A549 (cell line): ENCODE measurements at places on chromosomes 3 and 15.

DNA sequence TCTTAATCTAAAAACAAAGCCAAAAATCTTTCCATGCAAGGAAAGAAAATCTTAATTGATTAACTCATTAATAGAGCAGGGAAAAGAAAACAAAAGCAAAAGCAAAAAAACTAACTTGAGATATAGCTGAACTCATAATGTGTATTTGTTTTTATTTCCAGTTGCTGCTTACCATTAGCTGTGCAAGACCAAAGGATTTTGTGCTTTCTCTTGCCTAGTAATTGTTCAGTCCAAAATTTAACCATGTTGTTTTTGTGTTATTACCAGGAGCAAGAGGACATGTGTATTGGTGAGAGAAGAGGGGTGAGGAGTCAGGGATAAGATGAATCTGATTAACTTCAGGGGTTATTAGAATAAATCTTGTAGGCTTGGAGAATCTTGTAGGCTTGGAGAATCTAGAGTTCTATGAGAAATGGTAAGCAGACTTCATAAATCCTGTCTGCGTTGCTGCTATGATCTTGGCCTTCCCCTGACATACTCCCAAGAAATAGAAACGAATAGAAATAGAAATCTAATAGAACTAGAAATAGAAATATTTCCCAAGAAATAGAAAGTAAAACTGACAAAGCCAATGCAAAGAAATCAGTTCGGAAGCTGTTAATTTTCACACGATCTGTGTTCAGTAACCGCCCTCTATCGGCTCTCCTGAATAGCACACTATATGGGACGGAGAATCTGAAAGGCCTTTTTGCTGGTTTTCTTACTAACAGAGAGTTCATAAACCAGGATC is 72.6 kb upstream of the TNFSF10 start:
- DNase-seq = peak; percentile 45

GRCh38 chr3:107621465-107621864 is 98.7 kb downstream of the BBX start:
- DNase-seq = no peak

DNA sequence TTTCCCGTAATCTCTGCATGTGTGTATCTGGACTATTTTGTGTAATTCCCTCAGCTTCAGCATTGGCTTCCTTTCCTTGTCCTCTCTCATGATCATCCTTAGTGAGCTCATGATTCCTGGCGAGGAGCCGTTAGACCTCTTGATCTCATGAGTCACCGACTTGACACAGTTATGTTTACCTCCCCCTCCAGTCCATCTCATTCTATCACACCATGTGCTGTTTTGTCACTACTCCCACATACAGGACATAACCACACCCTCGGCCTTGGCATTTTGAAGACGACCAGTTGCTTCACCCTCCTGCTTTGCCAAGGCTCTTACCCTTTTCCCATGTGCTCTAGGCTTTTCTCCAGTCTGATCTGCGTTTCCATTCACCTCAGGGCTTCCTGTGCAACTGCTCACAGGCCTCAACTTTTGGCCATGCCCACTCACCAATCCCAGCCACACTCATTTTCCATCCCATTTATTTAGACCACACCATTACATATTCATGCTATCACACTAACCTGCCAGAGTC is 41.5 kb downstream of the CP start:
- peak; percentile 99 for DNase-seq

DNA sequence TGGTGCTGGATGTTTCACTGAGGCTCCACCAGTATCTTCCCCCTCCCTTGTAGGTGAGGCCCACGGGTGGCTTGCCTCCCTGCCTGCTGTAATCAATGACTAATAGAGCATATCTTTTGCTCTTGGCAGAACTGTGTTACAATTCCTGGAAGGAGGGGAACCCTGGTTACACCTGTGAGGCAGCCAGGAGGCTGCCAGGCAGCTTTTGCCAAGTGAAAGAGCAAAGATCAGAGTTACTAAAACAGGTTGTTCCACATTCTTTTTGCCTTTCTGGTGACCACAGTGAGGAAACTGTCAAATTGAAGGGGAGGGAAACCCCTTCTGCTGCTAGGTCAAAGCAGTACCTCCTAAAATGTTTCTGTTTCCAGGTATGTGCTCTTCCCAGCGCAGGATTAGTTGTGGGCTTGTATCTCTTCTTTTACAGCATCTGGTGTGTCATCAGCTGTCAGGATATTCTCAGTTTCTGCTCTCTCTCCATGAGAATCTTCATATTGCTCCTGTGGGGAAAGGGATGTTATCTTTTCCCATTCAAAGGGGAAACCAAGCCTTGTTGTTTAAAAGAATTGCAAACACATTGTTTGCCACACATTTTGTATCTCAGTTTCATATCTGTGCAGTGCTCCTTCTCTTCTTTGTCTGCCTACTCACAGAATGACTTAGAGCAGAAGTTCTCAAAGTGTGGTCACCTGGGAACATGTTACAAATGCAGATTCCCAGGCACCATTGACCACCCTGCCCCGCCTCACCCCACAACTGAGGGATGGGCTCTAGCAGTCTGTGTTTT is 137.4 kb upstream of the UMPS start:
- DNase-seq = no peak

DNA sequence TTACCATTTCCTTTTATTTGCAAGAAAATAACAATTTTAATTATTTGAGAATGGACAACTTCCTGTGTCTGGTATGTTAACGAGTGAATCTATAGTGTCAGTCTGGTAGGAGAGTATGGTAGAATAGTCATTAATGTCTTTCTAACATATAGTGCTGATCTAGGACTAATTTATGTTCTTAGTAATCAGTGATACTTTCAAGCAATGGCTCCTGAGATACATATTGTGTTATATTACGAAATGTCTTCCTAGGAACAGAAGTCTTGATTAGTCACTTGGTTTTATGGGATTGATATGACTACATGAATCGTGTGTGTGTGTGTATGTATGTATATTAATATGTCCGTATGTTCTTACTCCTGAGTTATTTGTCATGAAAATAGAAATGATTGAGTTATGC is 66.6 kb upstream of the PAQR5 start:
- no peak for DNase-seq
